ENCODE measurements at places on chromosomes 6 and 20.
A peak's percentile ranks its signal among the peaks of the same experiment; 100 is the strongest.

GRCh38 chr20:32580970-32581838 lies 3.9 kb downstream of the NOL4L start:
- peaks cover 52% of the 10 kb centered on the region for H3K4me1 ChIP-seq
- H3K36me3 ChIP-seq, result no peaks in the 10 kb centered on the region
- H3K27ac ChIP-seq, result peak overlapping the region; percentile 85
- DNase-seq, result no peak

DNA sequence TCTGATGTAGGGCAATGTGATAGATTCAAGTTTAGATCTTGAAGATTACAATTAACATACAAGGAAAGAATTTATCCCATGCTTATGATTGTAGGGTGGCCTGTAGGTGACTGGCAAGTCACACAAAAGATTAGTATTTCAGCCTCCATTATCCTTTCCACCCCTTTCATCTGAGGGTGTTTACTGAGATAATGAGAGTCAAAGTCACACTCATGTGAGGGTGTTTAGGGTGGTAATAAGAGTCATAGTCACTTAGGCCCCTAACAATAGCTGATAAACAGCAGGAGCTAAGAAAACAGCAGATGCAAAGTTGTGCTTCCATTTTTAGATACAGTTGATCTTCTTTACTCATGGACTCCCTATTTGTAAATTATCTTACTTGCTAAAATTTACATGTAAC lies 11.4 kb downstream of the FAM184A start:
- no peaks in the 10 kb centered on the region for H3K36me3 ChIP-seq
- no peaks in the 10 kb centered on the region for H3K27me3 ChIP-seq
- no peak for DNase-seq
- no peak overlapping the region for H3K4me3 ChIP-seq

GRCh38 chr6:56572788-56573471 lies 69.8 kb downstream of the DST start:
- H3K4me1 ChIP-seq, result no peaks in the 10 kb centered on the region
- peaks cover 4% of the 10 kb centered on the region for H3K27me3 ChIP-seq
- no peaks in the 10 kb centered on the region for H3K36me3 ChIP-seq
- no peak overlapping the region for H3K4me3 ChIP-seq
- H3K27ac ChIP-seq, result no peak overlapping the region

GRCh38 chr6:1435806-1436205 lies 46.4 kb downstream of the FOXF2 start:
- no peak for DNase-seq
- H3K4me1 ChIP-seq, result no peaks in the 10 kb centered on the region
- H3K27me3 ChIP-seq, result peaks cover 53% of the 10 kb centered on the region

- peak overlapping the region; percentile 52 for H3K4me3 ChIP-seq
- peak; percentile 88 for DNase-seq
- peaks cover 35% of the 10 kb centered on the region for H3K36me3 ChIP-seq
- H3K27ac ChIP-seq, result peak overlapping the region; percentile 54
- no peaks in the 10 kb centered on the region for H3K27me3 ChIP-seq
- H3K4me1 ChIP-seq, result peaks cover 36% of the 10 kb centered on the region
Measured at GRCh38 chr6:30730601-30731435, 10.7 kb downstream of the TUBB start.

DNA sequence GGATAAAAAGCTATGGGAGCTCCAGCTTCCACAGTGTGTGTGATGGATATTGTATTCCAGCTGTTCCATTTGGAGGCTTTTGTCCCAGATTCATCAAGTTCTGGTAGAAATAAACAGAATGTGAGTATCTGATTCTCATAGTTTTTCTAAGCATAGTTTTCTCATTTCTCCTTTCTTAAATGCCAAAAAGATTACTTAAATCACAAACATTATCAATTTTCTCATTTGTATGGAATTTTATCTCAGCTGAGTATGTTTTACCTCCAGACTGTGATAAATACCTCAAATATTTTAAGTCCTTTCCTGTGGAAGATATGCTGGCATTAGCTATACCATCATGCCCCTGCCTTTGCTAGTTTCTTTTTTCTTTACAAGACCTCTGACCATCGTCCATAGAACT lies 767.3 kb downstream of the TFAP2A start:
- no peaks in the 10 kb centered on the region for H3K36me3 ChIP-seq
- no peaks in the 10 kb centered on the region for H3K27me3 ChIP-seq
- H3K4me1 ChIP-seq, result no peaks in the 10 kb centered on the region
- no peak overlapping the region for H3K4me3 ChIP-seq

- no peak overlapping the region for H3K4me3 ChIP-seq
- H3K27ac ChIP-seq, result no peak overlapping the region
- DNase-seq, result no peak
- peaks cover 45% of the 10 kb centered on the region for H3K36me3 ChIP-seq
- no peaks in the 10 kb centered on the region for H3K27me3 ChIP-seq
- peaks cover 1% of the 10 kb centered on the region for H3K4me1 ChIP-seq
Measured at GRCh38 chr6:72984981-72985665, 240.2 kb downstream of the KHDC1L start.

- no peak overlapping the region for H3K4me3 ChIP-seq
- peaks cover 7% of the 10 kb centered on the region for H3K27me3 ChIP-seq
- H3K27ac ChIP-seq, result no peak overlapping the region
- no peaks in the 10 kb centered on the region for H3K36me3 ChIP-seq
- H3K4me1 ChIP-seq, result no peaks in the 10 kb centered on the region
Measured at GRCh38 chr20:38198238-38198861, 33.3 kb upstream of the TGM2 start.

- H3K4me1 ChIP-seq, result peaks cover 7% of the 10 kb centered on the region
- peaks cover 3% of the 10 kb centered on the region for H3K27me3 ChIP-seq
- no peak overlapping the region for H3K27ac ChIP-seq
- H3K36me3 ChIP-seq, result no peaks in the 10 kb centered on the region
- DNase-seq, result no peak
- H3K4me3 ChIP-seq, result no peak overlapping the region
Measured at GRCh38 chr6:125949069-125949468, 7.5 kb upstream of the HINT3 start.

- DNase-seq, result no peak
- H3K27me3 ChIP-seq, result no peaks in the 10 kb centered on the region
- H3K36me3 ChIP-seq, result no peaks in the 10 kb centered on the region
- H3K4me3 ChIP-seq, result no peak overlapping the region
- no peak overlapping the region for H3K27ac ChIP-seq
Measured at GRCh38 chr6:156474507-156475120, 302.6 kb upstream of the ARID1B start.

DNA sequence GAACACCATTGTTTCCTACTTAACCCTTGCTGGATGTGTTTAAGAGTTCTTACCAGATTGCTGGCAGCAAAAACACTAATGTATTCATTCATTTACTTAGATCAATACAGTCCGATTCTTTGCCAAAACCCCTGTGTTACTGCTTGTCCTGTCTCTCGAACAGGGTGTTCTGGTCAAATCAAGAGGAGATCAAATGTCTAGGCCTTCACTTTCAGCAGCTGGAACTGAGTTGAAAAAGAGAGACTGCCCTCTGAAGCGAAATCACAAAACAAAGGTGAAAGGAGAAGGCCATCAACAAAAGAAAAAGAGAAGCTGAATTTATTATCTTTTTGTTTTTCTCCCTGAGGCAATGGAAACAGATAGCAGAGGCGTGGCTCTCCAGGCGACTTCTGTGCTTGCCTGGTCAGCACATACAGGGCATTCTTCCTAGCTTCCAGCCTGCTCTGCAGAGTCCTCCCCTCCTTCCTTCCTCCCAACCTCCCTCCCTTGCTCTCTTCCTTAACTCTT lies 44.1 kb upstream of the GCM1 start:
- no peaks in the 10 kb centered on the region for H3K27me3 ChIP-seq
- H3K4me1 ChIP-seq, result peaks cover 9% of the 10 kb centered on the region
- H3K36me3 ChIP-seq, result no peaks in the 10 kb centered on the region
- H3K4me3 ChIP-seq, result no peak overlapping the region
- DNase-seq, result no peak

GRCh38 chr6:130671119-130671518 lies 156.1 kb upstream of the SMLR1 start:
- DNase-seq, result no peak
- no peak overlapping the region for H3K4me3 ChIP-seq
- no peaks in the 10 kb centered on the region for H3K36me3 ChIP-seq
- H3K27me3 ChIP-seq, result no peaks in the 10 kb centered on the region
- no peak overlapping the region for H3K27ac ChIP-seq

DNA sequence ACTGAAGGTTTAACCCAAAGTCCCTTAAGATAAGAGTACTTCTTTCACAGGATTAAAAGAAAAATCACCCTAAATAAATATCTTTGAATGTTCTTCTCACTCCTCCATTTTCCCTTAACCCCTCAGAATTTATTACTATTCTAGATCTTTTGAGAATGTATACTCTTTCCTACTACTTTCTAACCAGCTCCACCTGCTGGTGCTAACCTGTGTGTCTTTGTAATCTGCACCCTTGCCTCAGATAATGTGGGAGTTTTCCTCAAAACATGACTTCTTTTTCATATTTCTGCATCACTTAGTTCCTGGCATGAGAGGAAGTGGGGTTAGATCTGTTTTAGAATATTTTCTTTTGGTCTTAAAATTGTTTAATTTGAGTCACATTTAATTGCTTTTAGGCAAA lies 394.2 kb downstream of the BMP2 start:
- no peaks in the 10 kb centered on the region for H3K4me1 ChIP-seq
- no peaks in the 10 kb centered on the region for H3K27me3 ChIP-seq
- H3K36me3 ChIP-seq, result no peaks in the 10 kb centered on the region
- no peak for DNase-seq
- H3K4me3 ChIP-seq, result no peak overlapping the region
- H3K27ac ChIP-seq, result no peak overlapping the region

- no peak overlapping the region for H3K4me3 ChIP-seq
- no peaks in the 10 kb centered on the region for H3K4me1 ChIP-seq
- no peaks in the 10 kb centered on the region for H3K36me3 ChIP-seq
- no peaks in the 10 kb centered on the region for H3K27me3 ChIP-seq
Measured at GRCh38 chr20:55269913-55270312, 735.4 kb downstream of the CBLN4 start.

DNA sequence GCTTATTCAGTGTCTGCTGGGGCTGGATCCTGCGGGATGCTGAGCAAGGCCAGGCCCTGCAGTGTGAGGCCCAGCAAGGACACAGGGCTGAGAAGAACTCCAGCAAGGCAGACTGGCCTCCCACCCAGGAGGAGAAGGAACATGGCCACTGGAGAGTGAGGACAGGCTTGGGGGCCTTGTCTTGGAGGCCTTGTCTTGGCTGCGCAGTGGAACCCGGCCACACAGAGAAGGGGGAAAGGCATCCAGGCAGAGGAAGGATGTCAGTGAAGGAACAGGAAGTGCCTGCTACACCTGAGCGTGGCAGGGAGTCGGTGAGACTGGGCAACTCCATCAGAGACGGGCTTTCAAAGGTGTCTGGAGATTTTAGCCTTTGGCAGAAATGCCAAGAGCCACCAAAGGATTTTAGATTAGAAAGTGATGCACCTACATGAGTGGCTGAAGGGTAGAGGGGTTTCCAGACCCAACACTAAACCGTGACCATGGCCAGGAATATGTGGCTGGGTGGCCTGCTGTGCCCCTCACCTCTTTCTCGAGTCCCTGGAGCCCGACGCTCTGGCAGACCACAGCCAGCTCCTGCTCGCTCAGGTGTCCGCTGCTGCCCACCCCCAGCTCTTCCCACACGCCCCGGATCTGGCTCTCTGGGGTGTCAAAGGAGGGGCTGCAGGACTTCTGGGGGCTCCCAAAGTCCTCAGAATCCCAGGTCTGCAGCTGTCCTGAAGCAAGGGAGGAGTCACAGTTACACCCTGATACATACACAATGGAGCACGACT lies 80.8 kb downstream of the NINL start:
- H3K36me3 ChIP-seq, result no peaks in the 10 kb centered on the region
- no peaks in the 10 kb centered on the region for H3K27me3 ChIP-seq
- DNase-seq, result no peak
- no peak overlapping the region for H3K27ac ChIP-seq
- H3K4me1 ChIP-seq, result no peaks in the 10 kb centered on the region
- no peak overlapping the region for H3K4me3 ChIP-seq

DNA sequence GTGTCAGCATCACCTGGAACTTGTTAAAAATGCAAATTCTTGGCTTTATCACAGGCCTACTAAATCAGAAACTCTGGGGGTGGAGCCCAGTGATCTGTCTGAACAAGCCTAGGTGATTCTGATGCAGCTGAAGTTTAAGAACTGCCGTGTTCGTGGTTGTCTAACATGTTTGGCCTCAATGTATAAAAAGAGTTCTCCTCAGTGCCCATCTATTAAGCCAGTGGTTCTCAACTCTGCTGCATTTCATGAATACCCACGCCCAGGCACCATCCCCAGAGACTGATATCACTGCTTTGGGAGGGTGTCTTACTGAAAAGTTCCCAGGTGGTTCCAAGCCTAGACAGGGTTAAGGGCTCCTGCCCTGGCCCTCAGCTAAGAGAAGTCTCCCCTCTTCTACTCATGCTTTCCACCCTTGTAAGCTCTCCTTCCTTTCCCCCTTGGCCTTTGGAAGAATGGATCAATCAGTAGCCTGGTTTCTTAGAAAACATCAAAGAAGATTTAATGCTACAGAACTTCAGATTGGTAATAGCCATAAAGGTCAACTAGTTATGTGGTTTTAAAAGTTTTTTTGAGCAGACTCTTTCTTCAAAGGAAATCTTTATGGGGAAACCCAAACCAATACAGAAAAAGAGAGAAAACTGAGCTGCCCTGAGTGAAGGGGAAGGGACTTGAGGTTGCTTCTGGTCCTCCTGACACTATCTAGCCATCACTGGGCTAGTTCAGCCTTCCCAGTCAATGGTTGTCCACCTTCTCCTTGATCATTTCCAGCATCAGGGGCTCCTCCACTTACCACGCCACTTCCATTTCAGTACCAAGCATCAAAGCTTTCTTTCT lies 38.9 kb upstream of the TNFAIP3 start:
- peaks cover 74% of the 10 kb centered on the region for H3K4me1 ChIP-seq
- peak; percentile 63 for DNase-seq
- H3K4me3 ChIP-seq, result peak overlapping the region; percentile 49
- H3K27me3 ChIP-seq, result no peaks in the 10 kb centered on the region

DNA sequence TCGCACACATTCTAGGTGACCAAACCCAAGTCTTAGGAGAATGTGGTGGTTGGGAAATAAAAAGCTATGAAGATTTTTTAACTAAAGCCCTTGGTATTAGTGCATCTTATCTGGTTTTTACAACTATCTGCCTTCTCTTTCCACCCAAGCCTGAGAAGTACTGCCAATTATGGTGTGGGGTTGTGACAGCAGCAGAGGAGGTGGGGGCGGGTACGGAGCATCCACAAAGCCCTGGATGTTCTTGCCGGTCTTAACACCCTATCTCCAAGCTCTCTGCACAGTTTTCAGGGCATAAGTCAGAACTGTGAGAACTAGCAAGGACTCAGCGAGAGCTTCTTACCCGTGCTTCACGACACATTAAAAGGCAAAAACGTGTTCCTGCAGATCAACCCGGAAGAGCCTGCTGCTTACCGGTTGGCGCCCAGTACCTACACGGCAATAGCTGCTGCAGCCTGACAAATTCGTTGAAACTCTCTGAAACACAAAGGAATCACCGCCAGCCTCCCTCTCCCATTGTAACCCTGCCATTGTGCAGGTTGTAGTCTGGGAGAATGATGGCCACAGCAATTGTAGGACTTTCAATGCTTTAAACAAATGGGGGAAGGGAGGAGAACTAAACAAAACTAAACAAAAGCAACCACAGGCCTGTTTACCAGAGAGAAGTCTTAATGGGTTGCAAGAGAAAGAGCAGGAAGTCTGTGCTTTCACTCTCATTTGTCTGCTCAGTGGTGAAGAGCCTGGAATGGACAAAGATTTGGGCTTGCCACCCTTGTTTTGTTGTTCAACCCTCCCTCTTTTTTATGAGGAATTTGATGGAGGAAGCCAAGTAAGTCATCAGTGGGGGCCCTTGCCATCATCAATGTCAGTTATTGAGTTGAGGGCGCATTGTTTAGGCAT lies 461.0 kb upstream of the JARID2 start:
- H3K4me1 ChIP-seq, result peaks cover 22% of the 10 kb centered on the region
- peak overlapping the region; percentile 51 for H3K27ac ChIP-seq
- no peak for DNase-seq
- H3K36me3 ChIP-seq, result no peaks in the 10 kb centered on the region
- H3K4me3 ChIP-seq, result no peak overlapping the region
